ENCODE measurements at places on chromosomes 11 and 22.
A peak's percentile ranks its signal among the peaks of the same experiment; 100 is the strongest.

DNA sequence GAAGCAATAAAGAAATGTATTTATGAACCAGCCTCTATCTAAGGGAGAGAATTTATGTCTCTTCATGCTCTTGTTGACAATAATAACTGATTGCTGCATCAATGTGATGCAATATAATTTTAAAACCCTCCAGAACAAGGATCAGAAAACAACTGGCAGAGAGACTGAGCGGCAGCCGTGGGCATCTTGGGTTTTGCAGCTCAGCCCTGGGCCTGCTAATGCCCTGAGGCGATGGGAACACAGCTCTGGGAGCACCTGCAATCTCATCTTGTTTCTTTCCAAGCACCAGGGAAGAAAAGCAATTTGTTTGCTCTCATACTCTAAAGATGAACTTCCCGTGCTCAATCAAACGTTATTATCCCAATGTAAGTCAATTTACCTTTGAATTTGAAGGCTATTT is 245.7 kb downstream of the ST3GAL4 start:
- DNase-seq, result peak; percentile 29

DNA sequence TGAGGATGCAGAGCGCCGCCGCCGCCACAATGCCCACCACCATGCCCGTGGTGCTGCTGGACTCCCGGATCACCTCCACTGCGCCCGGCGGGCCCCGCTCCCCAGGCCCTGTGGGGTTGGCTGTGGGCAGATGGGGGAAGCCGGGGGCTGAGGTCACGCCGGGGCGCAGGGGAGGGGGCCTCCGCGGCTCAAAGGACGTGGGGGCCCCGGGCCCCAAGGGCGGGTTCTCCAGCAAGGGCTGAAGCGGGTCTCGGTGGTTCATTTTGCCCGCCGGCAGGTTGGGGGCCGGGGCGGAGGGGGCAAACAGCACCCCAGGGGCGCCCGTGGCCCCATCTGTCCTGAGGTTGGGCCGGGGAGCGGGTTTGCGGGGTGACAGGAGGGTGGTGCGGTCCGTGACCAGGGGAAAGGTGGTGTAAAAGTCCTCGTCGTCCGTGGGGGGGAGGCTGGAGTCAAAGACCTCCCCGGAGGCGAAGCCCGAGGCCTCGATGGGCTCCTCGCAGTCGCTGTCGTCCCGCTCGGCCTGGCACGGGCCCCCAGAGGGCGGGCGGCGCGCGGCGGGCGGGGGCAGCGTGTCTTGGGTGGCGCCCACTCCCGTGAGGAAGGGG is 16.5 kb downstream of the SLC22A12 start:
- no peak for DNase-seq

DNA sequence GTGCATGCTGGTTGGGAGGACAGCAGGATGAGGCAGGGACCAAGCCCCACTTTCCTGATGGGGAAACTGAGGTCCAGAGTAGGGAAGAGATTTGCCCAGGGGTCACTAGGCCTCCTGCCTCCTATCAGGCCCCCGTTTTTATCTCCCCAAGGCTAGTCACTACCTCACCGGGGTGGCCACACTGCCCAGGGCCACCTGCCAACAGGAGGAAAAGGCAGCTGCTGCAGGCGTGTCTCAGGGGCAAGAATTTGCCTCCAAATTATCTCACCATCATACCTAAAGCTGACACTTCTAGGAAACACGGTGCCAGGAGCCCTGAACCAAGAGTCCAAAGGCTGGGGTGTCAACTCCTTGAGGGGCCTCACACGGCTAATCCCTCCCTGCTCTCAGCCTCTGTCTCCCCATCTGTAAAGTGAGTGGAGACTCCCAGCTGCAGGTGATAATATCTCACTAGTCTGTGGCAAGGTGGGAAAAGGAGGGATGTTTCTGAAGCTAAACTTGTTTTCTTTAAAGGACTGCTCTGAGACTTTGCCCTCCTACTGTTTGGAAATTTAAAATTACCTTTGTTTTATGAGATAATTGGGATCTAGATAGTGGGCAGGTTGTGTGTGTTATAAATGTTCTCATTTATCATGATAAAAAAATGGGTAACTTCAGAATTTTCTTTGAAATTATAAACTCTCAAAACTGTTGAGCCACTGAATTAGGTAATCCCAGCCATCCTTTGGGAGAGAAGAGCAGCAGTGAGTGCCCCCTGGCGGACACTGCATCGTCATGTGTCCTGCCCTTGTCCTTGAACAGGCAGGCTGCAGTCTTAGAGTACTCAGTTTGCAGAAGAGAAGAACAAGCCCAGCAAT is 60.0 kb downstream of the MYO7A start:
- DNase-seq, result peak; percentile 64

DNA sequence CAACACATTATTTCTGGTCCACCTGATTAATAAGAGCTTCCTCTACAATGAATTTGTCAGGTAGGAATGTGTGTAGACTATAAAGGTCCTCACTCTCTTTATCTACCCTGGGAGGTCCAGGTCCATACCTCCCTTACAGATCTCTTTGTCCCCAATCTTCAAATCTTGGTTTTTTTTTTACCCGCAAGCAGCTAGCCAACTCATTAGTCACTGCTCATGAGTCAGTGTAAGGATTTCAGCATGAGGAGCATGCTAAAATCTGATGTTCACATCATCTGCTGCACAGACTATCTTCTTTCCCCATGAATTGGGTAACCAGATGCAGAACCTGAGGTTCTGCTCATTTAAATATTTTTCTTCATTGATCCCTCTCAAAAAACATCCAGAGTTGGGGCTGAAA is 397.0 kb upstream of the ISX start:
- DNase-seq, result no peak

DNA sequence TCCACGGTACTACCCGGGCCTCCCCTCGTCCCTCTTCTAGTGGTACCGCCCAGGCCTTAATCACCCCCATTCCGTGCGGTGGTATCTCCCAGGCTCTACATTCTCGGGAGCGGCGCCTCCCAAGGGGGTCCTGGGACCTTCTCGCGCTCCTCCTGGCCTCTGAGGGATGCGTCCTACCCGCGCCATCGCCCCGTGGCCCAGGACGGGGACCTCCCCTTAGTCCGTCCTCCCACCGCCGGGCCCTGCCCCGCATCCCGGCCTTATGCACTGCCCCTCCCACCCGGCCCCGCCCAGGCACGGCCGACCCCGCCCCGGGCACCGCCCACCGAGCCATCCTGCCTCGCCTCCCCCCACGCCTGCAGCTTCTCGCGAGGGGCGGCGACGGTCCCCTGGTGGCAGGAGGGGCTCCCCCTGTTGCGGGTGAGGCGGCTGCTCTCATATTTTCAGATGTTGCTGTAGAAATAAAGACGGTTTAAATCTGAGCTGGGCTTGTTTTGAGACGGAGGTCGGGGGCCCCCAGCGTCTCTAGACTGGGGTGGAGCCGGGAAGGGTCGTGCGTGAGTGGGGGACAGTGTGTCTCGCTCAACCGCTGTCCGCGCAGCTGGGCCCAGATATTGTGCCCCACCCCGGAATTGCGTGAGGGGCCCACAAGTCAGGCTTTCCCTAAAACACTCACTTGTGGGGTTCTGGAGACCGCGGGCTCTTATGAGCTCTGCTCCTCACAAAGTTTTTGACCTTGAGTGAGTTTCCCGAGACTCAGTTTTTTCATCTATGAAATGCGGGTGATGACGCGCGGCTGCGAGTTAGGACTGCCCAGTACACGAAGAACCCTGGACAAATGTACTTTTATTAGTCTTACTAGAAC is 828 bp upstream of the RAB1B start:
- DNase-seq, result peak; percentile 65

DNA sequence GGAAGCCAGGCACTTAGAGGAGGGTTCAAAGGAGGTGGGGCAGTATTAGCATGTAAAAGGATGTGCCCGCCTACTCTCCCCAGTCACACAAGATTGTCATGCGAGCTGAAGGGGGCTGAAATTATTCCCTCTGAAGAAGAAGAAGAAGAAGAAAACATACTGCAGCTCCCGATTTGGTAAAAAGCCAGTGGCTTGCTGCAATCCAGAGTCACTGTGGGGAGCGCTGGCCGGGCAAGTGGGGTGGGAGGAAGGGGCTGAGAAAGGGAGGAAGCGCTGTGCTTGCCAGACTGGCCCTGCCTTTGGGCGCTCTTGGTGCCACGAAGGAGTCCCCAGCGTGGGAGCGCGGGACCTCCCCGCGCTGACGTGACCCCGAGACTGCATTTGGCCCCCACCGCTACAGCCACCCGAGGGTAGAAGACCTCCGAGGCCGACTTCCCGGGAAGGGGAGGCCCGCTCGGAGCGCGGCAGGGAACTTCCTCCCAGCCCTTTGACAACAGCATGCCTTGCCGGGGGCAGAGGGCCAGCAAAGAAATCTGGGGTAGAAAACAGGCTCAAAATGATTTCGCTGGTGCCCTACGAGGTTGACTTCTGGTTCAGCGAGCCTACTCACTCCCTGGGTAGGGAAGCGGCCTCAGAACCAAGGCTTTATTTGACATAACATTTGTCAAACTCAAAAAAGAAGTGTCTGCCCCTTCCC is 906.3 kb downstream of the DLG2 start:
- DNase-seq, result no peak

DNA sequence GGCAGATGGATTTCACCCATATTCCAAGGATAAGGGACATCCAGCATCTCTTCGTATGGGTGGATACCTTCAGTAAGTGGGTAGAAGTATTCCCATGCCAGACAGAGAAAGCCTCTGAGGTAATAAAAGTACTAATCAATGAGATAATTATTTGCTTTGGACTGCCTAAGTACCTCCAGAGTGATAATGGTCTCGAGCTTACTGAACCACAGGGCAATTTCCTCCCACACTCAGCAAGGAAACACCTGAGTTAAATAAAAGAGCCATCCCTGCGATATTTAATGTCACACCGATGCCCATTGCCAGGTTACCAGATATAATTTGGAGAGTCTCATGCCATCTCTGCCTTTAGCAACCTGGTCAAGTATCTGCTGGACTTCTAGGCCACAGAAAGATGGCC is 70.6 kb upstream of the MPEG1 start:
- DNase-seq, result no peak

DNA sequence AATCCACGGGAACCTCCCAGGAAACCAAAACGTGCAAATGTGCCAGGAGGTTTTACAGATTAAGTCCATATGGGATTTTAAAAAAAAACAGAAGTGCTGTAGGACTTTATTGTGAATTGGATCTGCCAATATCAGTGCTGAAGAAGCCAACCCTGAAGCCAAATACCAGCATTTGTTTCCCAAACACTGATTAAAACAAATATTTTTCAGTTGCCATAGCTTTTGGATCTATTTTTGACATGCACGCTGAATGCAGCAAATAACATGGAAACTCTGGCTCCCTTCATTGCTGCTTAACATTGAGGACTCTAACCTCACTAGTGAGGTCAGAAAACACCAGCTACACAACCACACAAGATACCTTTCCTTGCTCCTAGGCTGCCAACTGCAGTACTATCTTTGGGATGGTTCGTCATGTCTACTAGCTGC is 28.4 kb upstream of the SIK2 start:
- DNase-seq, result no peak

DNA sequence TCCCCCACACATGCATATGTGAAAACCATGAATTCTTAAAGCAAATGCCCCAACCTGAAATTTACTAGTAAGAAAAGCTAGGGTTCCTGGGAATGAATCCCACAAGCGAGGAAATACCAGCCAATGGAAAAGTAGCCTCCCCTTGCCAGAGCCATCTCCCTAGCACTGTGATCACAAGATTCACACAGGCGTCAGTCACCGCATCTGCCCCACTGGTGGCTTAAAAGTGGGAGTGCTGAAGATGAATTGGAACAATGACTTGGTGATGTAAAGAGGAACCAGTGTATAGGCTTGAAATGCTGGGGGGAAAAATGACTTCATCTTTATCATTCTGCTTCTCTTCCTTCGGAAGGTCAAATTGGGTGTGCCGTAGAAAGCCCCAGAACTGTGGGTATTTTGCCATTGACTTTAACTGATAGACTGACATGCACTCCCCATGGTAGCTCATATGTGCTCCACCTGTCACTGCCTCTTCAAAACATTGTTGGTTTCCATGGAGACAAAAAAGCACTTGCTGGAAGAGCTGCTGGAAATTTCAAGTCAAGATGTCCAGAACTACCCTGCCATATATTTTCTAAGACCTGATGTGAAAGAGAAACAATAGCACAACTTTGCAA is 19.2 kb upstream of the ASPHD2 start:
- DNase-seq, result no peak

- no peak for DNase-seq
Observed at GRCh38 chr11:2571598-2572281, 126.9 kb downstream of the KCNQ1 start.

GRCh38 chr11:20172721-20173447 is 12.6 kb upstream of the DBX1 start:
- DNase-seq, result no peak

DNA sequence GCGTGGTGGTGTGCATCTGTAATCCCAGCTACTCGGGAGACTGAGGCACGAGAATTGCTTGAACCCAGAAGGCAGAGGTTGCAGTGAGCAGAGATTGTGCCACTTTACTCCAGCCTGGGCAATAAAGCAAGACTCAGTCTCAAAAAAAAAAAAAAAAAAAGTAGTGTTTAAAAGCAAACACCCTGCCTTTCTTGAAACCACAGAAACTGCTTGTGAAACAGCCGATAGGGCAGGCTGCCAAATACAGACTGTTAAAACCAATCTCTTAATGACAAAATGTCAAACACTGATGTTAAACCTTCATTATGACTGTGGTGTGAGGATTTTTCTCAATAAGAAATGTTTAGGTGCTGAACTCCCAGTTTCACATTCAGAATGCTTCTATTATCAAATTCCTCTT is 27.3 kb downstream of the MARK2 start:
- no peak for DNase-seq

DNA sequence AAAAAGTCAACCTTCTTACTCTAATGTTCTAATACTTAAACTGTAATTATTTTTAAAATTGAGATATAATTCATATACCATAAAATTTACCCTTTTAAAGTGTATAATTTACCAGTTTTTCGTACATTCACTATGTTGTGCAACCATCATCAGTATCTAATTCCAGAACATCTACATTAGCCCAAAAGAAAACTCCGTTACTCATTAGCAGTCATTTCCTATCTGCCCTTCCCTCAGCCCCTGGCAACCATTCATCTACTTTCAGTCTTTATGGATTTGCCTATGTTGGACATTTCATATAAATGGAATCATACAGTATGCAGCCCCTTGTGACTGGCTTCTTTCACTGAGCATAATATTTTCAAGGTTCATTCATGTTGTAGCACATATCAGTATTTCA is 22.2 kb downstream of the SGSM3 start:
- DNase-seq, result no peak

DNA sequence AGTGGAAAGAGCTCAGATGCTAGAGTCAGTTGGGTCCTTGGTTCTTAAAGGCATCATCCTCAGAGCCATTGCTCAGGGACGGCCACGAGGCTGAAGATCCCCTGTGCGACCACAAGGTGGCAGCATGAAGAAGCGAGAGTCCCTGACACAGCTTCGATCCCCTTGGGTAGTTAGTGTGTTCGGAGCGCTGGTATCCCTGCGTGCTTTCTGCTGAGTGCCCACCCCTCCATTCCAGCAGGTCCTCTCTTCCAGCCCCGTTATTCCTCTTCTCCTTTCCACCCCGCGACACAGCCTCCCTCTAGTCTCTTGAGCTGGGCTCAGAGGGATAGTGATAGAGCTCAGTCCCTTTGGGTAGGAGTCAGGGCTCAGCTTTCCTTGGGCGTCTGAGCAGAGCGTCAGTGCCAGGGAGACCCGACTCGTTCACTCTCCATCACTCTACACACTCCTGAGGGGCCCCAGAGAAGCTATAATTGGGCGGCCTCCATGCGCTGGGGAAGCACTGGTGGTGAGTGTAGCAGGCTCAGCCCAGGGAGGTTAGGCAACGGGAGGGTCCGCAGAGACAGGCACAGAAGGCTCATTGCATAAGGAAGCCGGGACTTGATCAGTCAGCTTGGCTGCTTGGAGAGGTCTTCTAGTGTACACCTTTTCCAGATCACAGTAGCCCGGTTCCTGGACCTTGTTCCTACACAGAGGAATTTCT is at the start of gene OR51D1:
Gene OR51D1, plus strand, starts transcription at position 516 of the 700 bp plus-strand sequence. CDS start 2,314 bp downstream, outside the sequence.
- peak; percentile 88 for DNase-seq

All from NCI-H2081 (cell line).